ENCODE measurements at places on chromosomes 3 and 15.

- DNase-seq, result no peak
These were observed 93.6 kb downstream of the APBA2 start for GRCh38 chr15:28979208-28979841.

GRCh38 chr3:127899766-127900165, 15.3 kb upstream of the KBTBD12 start:
- DNase-seq, result no peak

- no peak for DNase-seq
These were observed 175.1 kb downstream of the PTPRG start for GRCh38 chr3:61736506-61736905.

GRCh38 chr3:18835021-18835420, 313.3 kb upstream of the KCNH8 start:
- no peak for DNase-seq

DNA sequence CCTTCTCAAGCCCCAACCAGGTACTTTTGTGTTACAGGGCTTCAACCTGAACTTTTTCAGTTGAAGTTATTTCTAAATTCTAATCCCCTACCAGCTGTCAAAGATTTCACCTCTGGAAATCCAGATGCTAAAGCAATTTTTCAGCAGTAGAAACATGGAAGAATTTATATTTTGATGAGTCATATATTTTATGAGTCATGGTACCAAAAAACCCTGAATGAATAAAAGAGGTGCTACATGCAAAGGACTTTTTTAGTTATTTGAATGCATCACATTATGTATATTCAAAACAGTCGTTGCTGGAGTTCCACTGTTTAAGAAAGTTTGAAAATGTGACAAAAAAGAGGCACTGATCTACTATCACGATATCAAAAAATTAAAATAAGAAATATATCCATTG, 96.0 kb upstream of the ZNF385D start:
- DNase-seq, result no peak

GRCh38 chr3:112530573-112530972, 31.2 kb downstream of the ATG3 start:
- no peak for DNase-seq

GRCh38 chr15:64934023-64934422, 22.3 kb downstream of the ANKDD1A start:
- DNase-seq, result no peak

GRCh38 chr3:101936419-101937356, 87.4 kb downstream of the NFKBIZ start:
- DNase-seq, result no peak

DNA sequence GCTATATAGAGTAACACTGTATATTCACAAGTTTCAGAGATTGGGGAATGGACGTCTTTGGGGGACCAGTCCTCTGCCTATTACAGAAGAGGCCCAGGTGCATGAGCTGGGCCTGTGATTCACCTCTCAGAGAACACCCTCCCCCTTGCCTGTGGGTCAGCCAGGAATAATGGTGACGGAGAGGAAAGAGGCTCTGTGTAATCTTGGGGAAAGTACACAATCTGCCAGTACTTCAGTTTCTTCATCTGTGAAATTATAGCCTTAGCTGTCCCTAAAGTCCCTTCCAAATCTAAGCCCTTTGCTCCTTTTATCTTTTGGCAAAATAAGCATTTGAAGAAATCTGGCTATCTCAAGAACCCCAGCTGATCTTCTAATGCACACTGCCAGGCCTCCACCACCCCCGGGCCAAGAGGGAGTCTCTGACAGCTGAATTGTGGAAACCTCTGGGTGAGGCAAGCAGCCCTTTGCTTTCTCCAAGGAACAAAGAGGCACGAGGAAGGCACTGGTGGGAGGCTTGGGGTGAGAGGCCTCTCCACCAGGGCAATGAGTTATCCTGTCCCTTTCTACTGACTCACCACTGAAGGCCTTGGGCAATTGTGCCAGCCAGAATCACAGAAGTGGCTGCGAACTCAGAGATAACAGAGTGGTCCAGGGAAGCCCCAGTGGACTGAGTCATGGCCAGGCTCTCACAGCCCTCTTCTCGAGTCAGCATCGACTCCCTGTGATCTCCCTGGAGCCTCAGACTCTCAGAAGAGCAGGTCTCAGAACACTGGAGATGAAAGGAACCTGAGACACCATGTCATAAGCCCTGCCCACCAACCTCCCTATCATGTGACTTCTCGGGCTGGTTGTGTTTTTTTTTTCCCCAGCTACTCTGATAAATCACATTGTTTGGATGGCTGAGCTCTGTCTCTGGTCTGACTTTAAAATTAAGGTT, 31.8 kb downstream of the CCNL1 start:
- DNase-seq, result peak; percentile 87

DNA sequence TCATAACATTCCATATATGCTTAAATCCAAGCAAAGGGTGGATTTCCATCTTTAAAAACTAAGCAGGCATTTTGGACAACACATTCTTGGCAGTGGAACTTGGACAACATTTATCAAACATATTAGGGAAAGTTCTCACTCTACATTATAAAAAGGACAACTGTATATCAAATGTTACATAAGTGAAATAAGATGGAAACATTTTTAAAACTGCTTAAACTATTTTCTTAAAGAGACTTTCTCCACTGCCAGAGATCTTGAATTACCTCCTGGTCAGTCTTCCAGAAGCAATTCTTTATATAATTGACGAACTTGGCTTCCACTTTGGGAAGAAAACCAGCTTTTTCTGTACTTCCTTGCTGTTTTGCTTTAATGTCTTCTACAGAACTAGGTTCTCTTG, 109.3 kb downstream of the NEO1 start:
- DNase-seq, result no peak

GRCh38 chr3:129756871-129757270, 136.6 kb downstream of the TMCC1 start:
- DNase-seq, result no peak

DNA sequence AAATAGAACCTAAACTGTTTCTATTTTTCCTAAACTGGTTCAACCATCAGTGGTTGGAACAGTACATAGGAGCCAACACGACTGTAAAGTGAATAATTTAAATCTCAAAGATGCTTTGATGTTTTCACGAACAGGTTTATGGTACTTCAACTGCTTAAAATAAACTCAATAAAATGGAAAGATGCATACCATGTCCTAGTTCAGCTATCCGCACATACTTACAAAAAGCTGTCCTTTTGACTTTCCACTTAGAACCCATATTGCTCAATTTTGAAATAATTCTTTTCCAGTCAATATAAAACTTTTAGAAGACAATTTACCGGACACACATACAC, 902 bp downstream of the CMTM6 start:
- DNase-seq, result no peak

- no peak for DNase-seq
These were observed 12.4 kb downstream of the ACTC1 start for GRCh38 chr15:34782901-34783300.

DNA sequence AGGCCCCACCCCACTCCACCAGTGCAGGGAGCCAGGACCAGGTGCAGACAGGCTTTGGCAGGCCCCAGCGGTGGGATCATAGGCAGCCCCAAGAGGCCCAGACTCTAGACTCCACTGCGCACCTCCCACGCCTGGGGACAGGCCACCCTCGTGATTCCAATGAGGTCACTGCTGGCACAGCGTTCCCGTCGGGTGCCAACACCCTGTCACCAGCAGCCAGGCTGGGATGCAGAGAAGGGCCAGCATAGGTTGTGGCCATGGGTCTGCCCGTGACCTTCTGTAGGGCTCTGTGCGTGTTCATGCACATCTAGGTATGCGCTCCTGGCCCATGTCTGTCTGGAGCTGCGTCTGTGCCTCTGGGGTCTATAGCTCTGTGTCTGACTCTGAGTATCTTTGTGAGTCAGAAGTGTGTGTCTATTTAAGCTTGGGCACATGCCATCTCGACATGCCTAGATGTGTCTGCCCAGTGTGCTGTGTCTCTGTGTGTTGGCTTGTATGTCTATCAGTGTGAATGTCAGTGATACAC, 13.0 kb downstream of the VIPR1 start:
- DNase-seq, result peak; percentile 89

- no peak for DNase-seq
These were observed 5.7 kb upstream of the CCDC80 start for GRCh38 chr3:112646623-112647022.

DNA sequence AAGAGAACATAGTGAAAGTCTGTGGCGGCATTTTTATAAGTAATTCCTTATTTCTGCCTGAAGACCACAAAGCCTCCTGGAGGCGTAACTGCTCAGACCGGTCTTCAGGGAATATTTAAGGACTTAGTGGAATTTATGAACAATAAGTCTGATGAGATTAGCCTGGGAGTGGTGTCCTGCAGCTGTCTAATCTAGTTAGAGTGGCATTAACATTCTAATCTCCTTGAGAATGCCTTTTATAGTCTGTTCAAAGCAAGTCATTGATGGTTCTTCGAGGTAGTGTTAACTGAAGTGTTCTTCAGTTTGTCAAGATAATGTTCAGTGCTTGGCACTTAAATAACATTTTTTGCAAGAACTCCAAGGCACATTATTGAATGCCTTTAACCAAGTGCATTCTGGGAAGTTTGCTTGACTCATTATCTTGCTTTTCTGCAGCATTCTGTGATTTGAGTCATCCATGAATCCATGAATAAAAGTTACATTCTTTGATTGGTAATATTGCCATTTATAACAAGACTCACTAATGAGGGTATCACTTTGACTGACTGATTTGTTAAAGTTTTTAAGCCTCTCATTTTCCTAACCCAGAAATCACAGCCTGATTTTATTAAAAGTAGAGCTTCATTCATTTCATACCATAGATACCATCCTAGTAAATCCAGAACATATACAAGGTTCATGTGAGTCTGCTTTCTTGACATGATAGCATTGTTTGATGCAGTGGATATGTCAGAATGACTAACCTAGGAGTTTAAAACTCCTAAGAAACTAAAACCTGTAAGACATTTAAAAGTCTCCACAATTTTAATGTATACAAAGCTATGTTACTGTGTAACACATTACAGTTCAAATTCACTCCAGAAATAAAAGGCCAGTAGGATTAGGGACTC, 12.5 kb downstream of the RBM5 start:
- DNase-seq, result no peak

DNA sequence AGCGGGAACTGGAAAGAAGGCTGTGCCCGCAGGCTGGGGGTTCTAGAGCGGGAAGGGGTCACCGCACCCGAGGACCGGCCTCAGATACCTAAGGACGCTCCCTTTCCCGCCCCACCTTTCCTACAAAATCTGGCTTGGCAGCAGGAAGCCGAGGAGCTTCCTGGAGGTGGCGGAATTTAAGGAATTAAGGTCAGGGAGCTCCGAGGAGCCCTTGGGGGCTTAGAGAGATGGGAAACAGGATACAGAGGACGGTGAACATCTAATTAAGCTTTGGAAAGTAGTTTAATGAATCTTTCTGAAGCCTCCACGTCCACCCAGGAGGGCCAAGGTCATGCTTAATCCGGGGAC, 507 bp upstream of the AP3B2 start:
- DNase-seq, result no peak

- peak; percentile 72 for DNase-seq
These were observed 555 bp downstream of the ATP11B start for GRCh38 chr3:182793663-182794454.

DNA sequence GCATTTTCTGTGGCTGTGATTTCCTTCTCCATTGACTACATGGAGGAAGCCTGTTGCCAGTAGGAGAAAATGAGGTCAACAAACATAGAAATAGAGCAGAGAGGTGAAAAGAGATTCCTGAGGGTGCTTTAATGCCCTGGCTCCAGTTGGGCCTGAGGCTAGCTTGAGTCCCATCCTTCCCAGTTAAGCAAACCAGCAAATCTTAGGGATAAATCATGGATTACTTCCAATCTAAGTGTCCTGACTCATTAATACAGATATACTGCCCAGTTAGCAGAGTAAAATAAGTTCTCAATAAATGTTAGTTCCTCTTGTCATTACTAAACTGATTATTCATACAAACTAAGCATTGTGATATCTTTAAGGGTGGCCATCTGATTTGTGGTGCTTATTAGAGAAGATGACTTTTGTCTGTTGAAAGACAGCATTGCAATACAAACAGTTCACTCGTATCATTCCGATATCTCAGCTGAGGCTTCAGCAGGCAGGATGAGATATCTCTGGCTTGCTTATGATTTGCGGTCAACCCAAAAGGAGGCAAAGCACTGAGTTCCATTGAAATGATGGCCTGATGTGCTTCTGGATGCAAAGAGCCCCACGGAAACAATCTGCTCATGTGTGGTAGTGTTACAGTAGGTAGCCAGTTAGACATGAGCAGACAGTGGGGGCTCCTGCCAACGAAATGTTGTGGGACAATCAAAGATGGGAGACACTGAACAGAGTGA, 6.6 kb upstream of the STARD5 start:
- DNase-seq, result peak; percentile 11

DNA sequence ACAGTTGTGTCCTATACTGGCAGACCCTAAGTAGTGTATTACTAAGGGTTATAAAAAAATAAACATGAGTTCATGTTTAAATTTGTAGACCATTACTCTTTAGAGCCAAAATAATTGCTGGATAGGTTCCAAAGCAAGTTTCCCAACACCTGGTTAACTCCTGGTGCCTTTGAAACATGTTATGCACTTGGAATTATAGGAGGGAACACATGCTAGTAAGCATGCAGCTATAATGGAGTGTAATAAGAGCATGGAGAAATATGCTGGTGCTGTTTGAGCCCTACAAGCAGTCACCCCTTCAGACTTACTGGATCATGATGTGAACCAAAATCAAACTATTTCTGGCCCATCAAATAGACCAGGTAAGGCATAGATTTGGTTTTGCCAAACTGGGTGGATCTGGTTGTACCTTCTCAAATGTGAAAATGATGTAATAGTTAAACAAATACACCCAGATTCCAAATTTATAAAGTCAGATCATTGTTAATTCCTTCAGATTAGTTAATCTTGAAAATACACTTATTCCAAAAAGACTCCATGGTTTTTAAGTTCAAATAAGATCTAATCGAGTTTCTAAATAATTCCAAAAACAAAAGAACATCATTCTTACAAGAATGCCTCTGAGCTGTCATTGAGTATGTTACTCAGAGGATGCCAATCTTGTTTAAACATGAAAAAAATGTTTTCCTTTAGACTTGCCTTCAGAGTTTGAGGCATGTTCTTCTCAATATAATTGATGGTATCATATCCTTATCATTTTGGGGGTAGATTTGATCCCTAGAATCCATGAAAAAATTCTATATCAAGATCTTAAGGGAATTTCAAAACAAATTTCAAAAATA, 69.3 kb downstream of the LRRC28 start:
- no peak for DNase-seq

DNA sequence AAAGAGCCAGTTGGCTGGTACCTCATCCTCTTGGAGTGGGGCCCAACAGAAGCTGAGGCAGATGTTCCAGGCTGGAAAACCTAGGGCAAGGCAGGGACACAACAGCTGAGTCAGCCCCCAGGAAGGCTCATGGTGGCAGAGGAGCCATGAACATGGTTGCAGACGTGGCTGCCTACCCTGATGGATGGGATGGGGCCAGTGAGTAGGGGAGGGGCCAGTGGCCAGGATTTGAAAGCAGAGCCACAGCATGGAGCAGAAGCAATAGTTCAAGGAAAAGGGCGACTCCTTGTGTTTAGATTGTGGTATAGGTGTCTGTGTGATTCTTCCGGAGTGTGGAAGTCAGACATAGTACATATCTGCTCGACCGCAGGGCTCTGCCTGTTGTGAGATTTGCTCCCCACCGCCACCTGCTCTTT, 24.2 kb downstream of the PXYLP1 start:
- no peak for DNase-seq

GRCh38 chr3:9732080-9732739, 675 bp downstream of the BRPF1 start:
- DNase-seq, result no peak

Data from coronary artery (tissue), 2 donors.